Natural killer cell (primary cell): ENCODE measurements at places on chromosomes 3 and 15. TPM values are rescaled to one million over a fixed set of nuclear protein-coding genes. Genes with fewer than 3 reads are reported as not detected.

GRCh38 chr3:148002705-148003205 is 593.6 kb downstream of the ZIC1 start:
- no peak for DNase-seq

GRCh38 chr3:66762916-66763693 is 235.0 kb upstream of the KBTBD8 start:
- DNase-seq = no peak

DNA sequence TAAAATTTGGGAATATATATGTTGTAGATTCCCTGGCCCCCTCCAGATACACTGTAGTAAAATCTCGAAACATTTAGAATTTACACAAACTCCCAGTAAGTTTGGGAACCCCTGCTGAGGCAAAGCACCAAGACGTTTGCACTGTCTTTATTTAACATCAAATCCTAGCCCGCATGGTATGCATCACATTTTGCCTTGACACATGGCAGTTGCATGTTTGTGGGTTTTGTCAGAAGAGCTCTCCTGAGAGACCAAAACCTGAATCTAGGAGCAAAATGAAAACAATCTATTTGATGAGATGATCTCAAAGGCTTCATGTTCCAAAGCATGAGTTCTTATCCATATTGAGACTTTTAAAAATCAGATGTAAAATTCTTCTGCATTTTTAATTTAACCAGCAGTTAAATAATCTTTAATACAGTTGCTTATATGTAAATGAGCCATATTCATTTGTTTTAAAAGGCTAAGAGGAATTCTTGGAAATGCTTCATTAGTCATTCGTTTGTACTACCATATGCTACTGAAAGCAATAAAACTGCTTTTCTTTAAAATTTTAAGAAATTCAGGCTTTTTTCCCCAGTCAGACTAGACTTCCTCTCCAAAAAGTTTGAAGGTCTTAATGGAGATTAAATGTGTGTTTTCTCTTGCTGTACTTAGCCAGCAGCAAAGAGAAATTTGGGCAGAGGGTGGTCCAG is 105.2 kb upstream of the BOC start:
- DNase-seq = no peak

- DNase-seq = no peak
These were observed 161.1 kb upstream of the STT3B start for GRCh38 chr3:31371484-31372177.

DNA sequence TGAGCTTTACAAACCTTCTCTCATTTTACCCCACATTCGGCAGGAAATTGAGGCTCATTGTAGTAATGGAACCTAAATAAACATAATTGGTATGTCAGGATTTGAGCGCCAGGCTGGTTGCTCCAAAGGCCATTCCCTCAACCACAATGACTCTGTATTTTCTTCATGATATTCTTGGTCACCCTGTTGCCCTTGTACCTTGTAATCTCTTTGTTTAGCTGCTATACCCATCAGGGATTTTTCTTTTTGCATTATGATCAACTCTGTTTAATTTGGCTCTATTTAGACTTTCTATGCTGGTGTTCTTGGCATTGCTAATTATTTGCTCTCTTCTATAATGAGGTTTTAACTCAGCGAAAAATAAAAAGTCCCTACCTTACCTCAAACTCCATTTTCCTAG is 29.8 kb downstream of the DUOX2 start:
- DNase-seq = no peak

DNA sequence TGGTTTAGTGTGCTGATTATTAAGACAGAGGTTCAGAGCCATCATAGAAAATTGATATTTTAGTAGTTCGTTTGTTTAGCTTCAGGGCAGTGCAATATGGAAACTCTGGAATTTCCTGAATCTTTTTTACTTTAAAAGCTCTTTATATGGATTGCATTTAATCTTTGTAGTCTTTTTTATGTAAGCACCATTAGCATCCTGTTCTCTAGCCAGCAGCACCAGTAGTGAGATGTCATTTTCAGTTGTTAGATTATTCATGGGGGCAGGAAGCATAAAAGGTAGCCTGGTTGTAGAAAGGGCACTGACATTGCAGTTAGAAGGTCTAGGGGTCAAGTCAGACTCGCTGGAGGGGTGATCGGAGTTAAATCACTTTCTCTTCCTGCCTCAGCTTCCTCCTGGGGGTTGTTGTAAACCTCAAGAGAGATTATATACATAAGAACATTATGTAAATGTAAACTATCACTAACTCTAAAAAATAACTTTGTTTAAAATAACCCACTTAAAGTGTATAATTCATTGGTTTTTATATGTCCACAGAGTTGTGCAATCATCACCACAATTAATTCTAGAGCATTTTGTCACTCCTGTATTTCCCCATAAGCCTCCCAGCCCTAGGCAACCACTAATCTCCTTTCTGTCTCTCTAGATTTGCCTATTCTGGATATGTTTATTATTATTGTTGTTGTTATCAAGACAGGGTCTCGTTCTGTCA is 31.4 kb upstream of the ITPKA start:
- DNase-seq = no peak

DNA sequence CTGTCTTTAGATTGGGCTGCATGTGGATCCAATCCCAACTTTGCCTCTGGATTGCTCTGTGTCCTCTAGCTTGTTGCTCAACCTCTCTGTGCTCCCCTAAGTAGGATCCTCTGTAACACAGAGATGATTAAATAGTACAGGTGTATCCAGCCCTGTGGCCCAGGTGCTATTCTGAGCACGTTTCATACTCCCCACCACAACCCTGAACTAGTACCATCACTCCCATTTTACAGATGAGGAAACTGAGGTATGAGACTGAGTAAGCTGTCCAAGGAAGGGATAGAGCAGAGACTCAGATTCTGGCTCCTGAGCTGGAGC is 7.2 kb downstream of the ISG20 start:
- DNase-seq = no peak

DNA sequence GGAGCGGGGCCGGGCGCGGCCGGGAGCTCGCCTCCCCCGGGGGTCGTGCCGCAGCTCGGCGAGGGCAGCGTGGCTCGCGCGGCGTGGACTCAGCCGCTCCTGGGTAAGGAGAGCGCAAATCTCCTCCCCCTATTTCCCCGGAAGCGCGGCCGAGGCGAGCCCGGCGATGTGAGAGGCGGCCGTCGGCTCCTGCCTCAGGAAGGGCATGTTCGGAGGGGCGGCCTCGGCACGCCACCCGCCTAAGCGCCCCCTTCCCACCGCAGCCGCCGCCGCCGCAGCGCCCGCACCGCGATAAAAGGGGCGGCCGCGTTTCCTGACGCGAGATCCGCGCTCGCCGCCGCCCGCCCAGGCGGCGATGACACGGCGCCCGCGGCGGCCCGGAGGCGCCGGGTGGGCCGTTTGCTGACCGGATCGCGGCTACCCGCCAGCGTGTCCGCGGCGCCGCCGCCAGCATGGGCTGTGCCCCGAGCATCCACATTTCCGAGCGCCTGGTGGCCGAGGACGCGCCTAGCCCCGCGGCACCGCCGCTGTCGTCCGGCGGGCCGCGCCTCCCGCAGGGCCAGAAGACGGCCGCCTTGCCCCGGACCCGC is at the start of gene PDE8A:
Gene PDE8A (plus strand): TSS at position 146 of the 590 bp plus-strand sequence. CDS start 307 bp downstream, at position 453.
- peak; percentile 73 for DNase-seq

DNA sequence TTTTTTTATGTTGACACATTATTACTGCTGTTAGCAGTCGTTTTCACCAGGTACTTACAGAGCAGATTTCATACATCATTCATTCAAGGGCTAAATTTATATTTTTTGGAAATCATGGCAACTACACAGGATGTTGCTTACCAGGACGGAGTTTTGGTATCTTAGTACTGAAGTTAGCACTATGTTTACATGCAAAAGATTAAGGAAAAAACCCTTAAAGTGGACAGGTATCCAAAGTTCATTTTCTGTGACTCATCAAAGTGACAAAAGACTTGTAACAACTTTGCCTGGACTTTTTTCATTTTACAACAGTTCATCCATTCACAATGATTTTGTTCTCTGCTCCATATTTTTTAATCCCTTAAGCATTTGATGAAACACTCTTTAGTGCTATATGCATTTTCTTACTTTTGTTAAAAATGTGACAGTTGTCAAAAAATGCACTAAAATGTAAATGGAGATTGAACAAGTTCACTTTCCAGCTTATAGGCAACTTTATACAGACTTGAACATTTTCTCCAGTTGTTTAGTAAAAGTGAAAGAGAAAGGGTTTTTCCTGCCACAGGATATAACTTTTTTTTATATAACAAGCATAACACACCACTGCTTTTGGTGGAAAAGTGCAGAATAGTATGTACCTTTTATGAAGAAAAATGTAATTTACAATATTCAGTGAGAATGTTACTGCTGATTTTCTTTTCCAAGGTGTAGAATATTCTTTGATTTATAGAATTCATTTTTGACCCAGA is 104.1 kb downstream of the STT3B start:
- DNase-seq = peak; percentile 38

DNA sequence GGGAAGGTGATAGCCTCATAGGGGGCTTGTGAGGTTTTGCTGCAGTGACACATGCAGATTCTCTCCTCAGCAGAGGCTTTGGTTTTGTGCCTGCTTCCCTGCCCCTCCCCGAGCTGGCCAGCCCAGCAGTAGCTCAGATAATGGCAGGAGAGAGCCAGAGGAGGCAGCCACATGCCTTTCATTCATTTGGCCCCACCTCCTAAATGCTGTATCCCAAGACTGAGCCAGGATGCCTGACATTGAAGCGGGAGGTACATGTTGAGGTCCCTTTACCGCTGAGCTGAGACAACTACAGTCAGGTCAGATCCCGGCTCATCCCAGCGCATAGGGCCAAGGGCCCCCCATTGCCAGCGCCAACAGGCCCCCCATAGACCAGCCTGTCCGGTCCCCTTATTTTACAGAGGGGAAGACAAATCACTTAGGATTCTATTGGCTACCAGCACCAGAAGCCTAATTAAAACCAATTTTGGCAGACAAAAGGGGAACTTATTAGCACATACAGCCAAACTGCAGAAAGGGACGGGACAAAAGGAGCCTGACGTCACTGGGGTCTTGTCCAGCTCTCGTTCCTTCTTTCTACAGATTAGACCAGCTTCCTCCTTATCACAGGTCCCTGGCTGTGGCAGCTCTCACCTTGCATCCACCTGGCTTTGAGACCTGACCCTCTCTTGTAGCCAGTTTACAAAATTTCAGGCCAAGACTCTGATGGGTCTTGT is 12.1 kb upstream of the POLG start:
- no peak for DNase-seq

GRCh38 chr3:113663324-113663750 is 33.1 kb downstream of the USF3 start:
- DNase-seq = no peak

- no peak for DNase-seq
These were observed 894.7 kb downstream of the OTOL1 start for GRCh38 chr3:162391301-162391700.

DNA sequence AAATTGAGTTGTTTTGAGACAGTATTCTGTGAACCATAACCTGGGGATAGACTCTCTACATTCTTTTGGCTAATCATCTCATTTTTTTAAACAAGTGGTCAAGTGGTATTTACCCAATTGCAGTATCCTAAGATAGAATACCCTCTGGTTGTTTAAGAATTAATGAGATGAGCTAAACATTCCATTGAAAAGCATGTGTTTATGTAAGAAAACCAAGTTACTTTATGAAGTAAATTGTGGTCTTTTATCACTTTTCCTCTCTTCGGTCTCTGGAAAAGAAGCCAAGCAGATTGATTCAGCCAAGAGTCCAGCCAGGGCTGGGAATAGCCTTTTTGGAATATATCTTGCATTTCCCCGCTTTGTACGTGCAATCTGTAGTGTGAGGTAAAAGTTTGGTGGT is 185.7 kb upstream of the TOPAZ1 start:
- no peak for DNase-seq

DNA sequence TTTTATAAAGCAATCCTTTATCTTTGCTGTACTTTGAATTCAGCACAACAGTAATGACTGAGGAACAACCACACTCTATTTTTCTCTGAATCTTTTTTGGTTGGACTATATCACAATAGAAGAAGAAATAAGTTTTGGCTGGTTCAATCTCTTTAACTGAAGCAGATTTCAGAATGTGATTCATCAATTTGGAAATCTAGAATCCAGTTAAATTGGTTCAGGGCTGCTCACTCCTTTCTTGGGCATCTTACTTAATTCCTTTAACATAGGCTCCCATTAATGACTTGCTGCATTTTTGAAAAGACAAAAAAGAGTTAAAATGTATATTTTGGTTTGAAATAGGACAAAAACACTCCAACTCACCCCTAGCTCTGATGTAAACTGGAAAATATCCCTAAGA is 688.3 kb upstream of the NECTIN3 start:
- no peak for DNase-seq

DNA sequence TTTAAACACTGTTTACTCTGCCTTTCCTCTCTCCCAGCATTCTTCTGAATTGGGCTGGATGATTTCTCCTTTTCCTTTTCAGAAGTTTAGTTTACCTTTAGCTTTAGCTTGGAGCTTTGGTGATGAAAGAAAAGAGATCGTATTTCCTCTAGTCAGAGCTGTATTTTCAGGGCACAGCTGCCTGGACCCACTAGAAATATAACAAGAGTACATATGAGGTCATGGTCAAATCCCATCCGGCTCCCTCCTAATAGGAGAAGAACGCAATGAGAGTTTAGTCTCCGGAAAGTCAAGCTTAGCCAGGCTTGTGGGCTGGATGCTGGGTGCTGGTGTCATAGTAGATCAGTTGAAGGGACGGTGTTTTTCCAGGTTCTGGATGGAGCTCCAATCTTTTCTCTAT is 177.1 kb upstream of the PFN2 start:
- DNase-seq = no peak

DNA sequence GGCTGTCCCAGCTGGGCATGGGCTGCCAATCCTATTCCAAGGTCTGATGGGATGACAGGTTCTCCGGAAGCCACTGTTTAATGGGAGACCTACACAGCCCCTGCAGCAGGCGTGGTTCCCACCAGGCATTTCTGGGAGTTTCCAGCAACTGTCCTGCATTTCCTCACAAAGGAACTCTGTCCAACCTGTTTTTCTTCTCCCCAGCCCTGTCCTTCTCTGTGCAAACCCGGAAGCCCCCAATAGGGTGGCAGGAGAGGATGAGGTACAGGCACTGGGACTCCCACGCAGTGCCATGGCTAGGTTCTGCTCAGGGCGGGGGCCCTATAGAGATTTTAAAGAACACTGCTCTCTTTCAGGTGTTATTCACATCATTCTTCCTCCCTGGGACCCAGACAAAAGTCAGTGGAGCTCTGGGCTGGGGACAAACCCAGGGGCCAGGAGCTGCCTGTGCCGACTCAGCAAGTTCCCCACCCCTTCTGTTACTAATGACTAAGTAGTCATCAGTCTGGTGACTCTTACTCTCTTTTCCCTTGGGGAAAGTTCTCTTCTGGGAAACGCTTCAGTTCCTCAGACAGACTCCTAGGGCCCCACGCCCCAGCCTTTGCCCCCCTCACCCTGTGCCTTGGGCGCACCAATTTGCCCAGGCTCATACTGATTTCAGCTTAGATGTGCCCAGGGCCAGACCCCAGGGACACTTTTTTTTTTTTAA is 97.7 kb downstream of the CD47 start:
- DNase-seq = no peak

Gene RGMA
- not detected for total RNA-seq

Gene GPR87
- total RNA-seq = not detected

Gene ST8SIA2
- not detected for total RNA-seq

Gene KNL1
- total RNA-seq = 2.4 TPM

Gene SETD2
- total RNA-seq = 95.9 TPM

Gene SH2D7
- not detected for total RNA-seq

Gene PEX5L
- not detected for total RNA-seq

Gene MESP2
- not detected for total RNA-seq

Gene POLR2M
- total RNA-seq = 109 TPM

Gene TRIM42
- not detected for total RNA-seq

Gene SNRPN
- 68.8 TPM for total RNA-seq

Gene PLAAT1
- total RNA-seq = not detected

Gene RAB6B
- total RNA-seq = 1.6 TPM

Gene CPNE9
- not detected for total RNA-seq

Gene GP9
- total RNA-seq = 8.6 TPM

Gene GAP43
- total RNA-seq = not detected

Gene BUB1B
- total RNA-seq = 1.9 TPM

Gene ALAS1
- total RNA-seq = 17.0 TPM

Gene ANKUB1
- not detected for total RNA-seq
